ENCODE measurements at places on chromosomes 5 and 9.

- no peak for DNase-seq
Measured at GRCh38 chr9:83209188-83209731, 146.3 kb upstream of the RASEF start.

DNA sequence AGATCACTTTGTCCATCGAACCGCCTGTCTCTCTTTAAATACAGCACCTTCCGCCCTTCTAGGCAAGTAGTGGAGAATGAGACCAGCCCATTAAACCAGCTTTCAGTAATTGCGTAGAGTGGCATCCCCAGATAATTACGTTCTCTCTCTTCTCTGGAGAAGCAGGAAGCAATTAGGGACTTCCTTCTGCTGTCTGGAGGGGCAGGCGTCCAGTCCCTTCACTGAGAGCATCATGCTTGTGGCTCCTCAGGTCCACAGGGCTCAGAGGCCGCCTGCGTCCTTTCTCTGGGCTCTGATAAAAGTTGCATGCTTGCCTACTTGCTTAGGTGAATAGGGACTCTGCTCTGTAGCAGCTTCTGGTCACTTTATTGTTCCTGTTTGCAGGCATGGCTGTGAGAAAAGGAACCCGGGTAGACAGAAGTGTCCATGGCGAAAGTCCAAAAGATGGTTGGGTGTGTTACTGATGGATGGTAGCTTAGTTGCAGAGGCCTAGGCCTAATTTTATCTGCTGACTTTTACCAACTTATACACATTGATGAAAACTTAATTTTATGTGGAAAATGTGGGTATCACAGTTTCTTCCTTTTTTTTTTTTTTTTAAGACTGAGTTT, 299.1 kb upstream of the PANK3 start:
- DNase-seq = no peak

DNA sequence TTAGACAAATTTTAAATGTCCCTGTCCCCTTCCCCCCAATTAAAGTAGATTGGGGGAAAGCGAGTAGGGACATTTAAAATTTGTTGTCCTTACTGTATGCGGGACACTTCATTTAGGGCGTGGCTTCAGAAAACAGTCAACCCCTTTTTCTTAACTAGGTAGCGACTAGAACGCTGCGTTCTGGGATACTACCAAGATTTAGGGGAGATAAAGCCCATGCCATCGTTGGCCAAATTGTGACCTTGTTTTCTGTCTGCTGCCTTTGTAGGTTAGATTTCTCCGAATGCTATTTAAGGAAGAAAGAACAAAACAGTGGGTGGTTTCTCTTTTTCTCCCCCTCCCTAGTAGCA, 1.2 kb downstream of the CKS2 start:
- peak; percentile 46 for DNase-seq

DNA sequence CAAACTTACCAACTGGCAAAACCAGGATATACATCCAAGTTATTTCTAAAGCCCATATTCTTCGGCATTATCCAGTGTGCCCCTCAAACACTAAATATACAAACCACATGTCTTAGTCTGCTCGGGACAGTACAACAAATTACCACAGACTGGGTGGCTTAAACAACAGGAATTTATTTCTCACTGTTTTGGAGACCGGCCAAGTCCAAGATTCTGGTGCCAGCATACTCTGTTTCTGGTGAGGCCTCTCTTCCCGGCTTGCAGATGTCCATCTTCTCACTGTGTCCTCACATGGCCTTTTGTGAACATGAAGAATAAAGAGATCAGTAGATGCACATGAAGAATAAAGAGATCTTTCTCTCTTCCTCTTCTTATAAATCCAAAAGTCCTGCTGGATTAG, 12.9 kb upstream of the SLCO6A1 start:
- DNase-seq = no peak

GRCh38 chr5:83552275-83552674, 80.7 kb downstream of the VCAN start:
- no peak for DNase-seq

DNA sequence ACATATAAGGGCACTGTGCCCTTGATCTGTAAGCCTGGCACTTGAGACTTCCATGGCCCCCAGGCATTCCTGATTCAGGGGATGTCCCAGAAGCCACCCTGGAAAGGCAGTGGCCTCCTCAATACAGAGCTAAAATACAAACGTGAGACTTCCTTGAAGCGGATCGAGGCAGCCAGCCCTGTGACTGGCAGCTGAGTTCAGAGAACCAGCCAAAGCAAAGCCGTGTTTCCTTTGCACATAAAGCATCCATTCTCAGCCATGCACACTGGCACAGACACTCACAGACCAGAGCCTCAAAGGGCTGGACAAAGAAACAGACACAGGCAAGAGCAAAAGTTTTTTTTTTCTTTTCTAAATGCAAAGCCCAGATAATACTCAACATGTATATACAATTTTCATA, 18.8 kb upstream of the CPEB4 start:
- DNase-seq = no peak

- no peak for DNase-seq
Measured at GRCh38 chr5:113000466-113000865, 23.9 kb downstream of the DCP2 start.

DNA sequence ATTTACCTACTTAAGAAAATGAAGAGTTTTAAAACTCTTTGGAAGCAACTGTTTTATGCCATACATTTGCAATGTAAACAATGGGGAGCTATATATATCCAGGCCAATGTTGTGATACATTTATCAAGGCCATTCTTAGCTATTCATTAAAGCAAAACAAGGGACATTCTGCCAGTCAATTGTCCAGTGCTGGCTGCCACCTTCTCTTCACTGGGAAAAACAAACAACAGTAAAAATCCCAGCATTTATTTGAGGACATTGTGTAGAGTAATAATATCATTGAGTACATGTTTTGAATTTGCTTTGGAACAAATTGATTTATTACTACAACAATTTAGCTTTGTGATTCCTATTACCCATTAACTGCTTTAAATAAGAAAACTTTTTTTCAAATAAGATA, 1107.4 kb downstream of the DTWD2 start:
- DNase-seq = no peak

DNA sequence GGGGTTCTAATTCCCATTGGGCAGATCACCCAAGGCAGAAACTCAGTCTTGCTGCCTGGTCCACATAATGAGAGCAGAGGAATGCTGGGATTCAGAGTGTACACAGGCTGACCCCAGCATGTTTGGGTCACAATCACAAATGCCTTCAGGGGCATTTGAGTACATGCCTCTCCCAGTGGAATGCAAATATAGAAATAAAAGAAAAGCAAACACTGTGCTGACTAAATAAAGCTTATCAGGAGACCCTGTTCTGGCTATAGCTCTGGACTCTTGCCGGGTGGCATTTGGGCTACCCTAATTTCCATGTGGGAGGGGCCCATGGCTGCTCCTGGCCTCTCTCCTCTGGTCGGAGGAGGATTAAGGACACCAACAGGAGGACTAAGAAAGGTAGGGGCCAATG, 121.4 kb downstream of the DOCK8 start:
- no peak for DNase-seq

DNA sequence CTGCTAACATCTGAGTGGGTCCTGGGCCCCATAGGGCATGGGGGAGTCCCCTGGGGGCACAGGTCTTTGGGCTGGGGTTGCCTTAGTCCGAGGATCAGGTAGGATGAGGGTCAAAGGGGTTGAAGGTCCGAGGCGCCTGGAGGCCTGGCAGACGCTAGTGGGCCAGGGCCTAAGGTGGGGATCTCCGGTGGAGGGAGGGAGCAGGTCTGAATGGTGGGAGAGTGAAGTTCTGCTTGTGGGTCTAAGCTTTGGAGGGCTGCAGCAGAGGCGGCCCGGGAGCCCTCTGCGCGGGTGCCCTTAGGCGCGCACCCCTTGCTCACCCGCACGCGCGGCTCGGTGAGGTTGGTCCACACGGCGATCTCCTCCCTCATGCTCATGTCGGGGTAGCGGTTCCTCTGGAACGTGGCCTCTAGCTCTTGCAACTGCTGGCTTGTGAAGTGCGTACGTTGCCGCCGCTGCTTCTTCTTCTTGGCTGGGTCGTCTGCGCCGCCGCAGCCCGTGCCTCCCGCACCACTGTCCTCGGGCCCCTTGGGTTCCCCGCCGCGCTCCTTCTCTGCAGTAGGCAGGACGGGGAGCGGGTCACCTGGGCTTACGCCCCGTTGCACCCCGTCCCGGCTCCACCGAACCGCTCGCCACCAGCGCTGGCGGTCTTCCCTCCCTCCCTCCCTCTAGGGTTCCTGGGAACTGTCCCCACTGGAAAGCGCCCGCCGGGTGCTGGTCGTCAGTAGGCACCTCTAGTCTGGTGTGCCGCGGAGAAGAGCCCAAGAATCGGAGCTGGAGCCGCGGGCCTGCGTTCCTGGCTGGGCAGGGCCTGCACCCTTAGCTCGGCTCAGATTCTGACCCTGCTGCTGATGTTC, 2.8 kb downstream of the PITX1 start:
- peak; percentile 12 for DNase-seq

- DNase-seq = peak; percentile 25
Measured at GRCh38 chr5:140073296-140073695, 30.2 kb upstream of the NRG2 start.

DNA sequence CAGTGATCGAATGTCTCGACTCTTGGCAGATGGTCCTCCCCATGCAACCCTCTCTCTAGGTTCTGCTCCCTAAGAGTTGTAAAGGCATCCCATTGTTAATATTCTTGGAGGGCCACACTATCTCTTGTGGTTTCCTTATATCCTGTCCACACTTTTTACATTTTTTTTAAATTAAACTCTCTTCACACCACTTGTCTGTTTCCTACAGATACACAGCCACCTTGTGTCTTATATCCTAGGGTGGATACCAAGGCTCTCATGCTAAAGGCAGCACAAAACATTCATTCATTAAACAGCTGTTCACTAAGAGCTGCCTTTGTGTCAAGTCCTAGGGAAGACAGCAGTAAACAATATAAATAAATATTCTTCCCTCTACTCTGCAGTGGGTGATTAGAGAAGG, 60.5 kb upstream of the SHISAL2B start:
- DNase-seq = no peak

DNA sequence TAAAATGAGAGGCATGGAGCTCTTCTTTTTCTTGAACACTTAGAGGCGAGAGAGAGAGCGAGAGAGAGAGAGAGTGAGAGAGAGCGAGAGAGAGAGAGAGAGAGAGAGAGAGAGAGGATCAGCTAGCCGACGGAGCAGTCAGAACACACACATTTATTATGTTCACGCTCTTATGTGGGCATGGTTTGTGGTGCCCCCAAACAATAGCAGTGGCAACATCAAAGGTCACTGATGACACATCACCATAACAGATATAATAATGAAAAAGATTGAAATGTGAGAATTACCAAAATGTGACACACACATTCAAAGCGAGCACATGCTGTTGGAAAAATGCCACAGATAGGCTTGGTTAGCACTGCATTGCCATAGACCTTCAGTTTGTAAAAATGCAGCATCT, 116.1 kb downstream of the KDM4C start:
- DNase-seq = no peak

DNA sequence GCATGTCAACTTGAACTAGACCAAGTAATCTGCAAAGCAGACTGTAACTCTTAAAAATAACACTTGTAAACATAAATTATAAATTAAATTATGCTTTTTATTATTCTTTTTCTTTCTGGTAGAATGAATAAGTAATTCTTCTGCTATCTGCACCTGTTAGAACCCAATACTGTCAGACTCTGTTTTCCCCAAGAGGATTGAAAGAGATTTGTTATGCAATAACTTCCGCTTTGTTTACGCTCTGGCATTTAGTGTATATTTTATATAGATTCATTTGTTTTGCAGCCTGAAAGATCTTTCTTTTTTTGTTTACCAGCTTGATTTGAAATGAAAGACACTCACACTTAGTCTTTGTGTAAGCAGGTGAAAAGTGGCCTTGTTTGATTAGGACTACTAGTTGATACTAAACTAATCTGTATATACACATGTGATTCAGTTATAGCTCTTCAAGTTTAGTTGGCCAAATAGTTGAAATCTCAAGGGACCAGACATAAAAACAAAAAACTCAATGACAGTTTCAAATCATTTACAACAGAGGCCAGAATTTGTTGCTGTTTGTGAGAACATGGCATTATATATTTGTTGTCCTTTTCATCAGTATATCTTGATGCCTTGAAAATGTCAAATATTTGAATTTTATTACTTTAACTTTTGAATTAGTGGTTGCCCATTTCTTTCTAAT, 155.8 kb downstream of the PBX3 start:
- no peak for DNase-seq

GRCh38 chr9:29691758-29692407, 2118.6 kb upstream of the C9orf72 start:
- DNase-seq = peak; percentile 63

GRCh38 chr9:91894023-91894422, 56.0 kb downstream of the ROR2 start:
- DNase-seq = no peak

DNA sequence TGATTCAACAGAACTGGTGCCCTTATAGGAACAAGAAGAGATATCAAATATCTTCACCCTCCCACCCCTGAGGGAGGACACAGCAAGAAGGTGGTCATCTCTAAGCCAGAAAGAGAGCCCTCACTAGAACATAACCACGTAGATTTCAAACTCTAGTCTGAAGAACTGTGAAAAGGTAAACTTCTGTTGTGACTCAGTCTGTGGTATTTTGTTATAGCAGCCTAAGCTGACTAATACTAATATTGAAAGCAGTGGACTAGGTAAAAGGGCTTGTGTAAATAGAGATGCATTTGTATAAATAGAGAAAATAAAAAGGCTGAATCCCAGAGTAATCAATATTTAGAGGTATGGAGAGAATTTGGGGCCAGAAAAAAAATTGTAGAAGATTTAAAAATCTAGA, 157.6 kb upstream of the CCNH start:
- no peak for DNase-seq

DNA sequence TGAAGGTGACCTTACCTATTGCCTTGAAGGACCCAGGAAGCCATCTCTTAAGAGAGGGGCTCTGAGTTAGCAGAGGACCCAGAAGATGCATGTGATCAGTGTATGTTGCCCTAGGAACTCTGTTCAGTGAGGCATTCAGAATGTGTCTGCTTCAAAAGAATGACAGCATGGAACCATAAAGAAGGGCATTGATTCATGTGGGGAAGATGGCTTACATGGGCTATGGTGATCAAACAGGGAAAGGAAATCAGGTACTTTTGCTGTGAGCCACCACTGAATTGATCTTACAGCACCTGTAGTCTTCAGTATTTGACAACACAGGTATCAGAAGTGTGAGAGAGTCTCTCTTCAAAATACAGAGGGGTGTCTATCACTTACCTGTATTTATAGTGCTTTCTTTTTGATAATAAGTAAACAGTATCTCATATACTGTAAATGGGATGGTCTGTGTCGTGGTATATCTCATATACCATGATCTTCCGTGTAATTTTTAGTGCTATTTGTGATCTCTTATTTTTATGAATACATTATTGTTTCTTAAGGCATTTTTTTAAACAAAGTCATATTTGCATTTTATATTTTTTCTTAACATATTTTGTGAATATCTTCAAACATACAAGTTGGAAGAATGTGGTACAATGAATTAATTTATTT, 57.0 kb downstream of the FOCAD start:
- no peak for DNase-seq

DNA sequence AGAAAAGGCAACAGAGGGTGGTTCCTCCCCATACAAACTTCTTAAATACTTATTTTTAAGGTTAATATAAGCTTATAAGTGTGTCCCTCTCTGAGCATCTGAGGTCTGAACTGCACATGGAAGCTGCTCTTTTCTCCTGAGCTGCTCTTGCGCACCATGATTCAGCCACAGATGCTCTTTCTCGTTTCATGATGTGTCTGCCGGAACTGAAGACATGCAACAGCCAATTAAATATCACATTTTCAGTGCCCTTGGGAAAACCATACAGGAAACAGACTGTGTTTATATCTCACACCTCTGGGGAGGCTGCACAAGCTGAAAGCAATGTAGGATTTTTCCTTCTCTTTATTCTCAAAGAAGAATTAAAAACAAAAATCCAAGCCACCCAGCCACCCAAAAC, 96.8 kb upstream of the NREP start:
- no peak for DNase-seq

Measured in Kasumi-1 (cell line).